ENCODE measurements at places on chromosomes 7 and 10.
A peak's percentile ranks its signal among the peaks of the same experiment; 100 is the strongest.

DNA sequence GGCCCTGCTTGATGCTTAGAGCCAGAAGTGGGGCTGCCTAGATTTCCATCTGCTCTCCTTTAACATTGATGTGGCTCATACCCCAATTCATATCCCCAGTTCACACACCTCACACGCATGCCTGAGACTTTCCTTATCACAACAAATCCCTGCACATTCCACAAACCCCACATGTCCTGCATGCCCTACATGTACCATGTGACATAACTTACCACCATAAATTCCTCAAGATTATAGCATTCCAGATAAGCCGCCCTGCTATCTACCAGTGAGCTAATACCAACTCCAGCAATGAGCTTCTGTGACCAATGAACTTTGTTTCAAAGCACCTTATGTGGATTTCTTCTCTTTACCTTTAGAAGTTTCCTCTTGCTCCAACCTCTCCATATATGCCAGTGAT, 104.7 kb upstream of the RAB11FIP2 start:
- no peak for DNase-seq

DNA sequence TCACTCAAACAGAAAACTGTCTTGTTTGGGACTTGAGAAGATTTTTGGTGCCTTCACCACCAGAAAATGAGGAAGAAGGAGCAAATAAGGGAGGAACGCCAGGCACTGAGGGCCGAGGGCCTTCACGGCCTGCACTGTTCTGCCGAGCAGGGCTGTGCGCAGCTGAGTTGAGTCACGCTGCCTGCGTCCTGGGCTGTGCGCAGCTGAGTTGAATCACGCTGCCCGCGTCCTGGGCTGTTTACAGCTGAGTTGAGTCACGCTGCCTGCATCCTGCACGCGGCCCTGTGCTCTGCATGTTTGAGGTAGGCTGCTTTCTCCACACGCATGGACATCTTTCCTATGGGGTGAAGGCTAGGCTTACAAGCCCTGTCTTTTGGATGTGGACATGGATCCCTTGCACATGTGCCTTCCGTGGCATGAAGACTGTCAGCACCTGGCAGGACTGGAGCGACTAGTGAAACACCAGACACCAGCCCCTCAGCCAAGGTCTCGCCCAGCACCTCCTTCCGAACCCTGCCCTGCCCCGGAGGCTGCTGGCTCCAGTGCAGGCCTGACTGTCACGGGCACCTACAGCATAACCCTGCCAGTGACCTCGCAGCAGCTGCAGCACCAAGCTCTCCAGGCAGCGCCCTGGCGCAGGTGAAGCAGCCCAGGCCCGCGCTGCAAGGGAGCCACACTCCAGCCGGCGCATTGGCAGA, 96.7 kb downstream of the HTR5A start:
- DNase-seq = no peak

DNA sequence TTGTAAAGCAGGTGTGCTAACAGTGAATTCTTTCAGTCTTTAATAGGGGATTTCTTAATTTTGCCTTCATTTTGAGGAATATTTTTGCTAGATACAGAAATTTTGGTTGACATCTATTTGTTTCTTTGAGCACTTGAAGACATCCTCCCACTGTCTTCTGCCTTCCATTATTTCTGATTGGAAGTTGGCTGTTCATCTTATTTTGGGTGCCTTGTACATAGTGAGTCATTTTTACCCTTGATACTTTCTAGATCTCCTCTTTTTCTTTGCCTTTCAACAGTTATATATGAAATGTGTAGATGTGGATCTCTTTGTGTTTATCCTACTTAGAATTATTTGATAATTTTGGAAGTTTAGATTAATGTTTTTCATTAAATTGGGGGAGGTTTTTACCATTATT, 631.0 kb downstream of the AUTS2 start:
- peak; percentile 8 for DNase-seq

DNA sequence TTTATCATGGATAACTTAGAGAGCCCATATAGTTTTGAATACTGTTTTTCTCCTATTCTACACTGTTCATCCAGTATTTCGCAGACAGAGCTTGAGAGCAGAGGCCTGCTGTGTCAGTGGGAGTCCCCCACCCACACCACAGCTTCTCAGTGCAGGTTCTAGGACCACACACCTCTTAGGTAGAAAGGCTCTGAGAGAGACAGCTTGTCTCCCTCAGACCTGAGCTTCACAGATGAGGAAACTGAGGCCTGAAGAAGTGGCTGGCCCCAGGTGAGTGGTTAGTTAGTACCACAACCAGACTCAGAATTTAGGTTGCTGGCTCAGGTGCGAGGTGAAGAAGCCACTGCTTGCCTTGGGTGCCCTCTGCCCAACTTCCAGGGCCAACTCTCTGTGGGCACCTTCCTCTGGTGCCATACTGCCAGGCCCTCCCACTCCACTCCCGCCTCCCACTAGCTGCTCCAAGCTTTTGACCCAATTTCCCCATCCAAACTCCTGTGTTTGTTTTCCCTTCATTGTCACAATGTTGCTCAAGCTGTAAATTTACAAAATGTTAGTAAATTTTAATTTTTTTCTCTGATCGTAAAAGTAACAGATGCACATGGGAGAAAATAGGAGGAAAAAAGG, 7.6 kb upstream of the HILPDA start:
- no peak for DNase-seq

DNA sequence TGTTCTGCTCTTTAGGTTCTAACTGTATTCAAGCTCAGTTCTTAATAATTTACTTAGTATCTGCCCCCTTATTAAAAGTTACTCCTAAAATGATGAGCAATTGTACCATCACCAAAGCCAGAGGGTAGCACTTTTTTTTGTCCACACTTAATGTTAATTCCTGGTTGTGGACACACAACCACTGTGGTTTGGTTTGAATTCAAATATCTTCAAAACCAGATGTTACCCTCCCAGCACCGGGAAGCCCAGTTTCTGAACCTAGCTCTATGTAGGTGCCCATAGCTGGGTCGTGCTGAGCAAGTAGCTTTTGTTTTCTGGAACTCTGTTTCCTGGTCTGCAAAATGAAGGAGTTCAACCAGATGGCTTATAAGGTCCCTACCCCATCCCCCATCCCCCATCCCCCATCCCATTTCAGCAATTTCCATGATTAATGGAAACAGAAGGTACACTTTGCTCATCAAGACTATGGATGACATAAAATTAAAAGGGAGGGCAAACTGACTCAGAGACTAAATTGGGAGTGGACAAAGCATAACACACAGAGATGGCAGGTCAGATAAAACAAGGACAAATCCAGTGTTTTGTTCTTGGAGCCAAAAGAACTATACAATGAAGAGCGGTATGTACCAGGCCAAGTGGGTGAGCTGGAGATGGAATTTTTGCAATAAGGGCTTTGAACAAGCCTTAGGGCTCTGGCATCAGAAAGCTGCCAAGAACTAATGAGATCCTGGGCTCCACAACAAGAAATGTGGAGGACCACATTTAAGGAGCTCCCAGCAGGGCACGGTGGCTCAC, 56.7 kb downstream of the DLG5 start:
- DNase-seq = no peak

- DNase-seq = no peak
These were observed 92.3 kb upstream of the ZNF438 start for GRCh38 chr10:31123946-31124345.

GRCh38 chr7:16462431-16462889, 3.1 kb downstream of the SOSTDC1 start:
- no peak for DNase-seq

DNA sequence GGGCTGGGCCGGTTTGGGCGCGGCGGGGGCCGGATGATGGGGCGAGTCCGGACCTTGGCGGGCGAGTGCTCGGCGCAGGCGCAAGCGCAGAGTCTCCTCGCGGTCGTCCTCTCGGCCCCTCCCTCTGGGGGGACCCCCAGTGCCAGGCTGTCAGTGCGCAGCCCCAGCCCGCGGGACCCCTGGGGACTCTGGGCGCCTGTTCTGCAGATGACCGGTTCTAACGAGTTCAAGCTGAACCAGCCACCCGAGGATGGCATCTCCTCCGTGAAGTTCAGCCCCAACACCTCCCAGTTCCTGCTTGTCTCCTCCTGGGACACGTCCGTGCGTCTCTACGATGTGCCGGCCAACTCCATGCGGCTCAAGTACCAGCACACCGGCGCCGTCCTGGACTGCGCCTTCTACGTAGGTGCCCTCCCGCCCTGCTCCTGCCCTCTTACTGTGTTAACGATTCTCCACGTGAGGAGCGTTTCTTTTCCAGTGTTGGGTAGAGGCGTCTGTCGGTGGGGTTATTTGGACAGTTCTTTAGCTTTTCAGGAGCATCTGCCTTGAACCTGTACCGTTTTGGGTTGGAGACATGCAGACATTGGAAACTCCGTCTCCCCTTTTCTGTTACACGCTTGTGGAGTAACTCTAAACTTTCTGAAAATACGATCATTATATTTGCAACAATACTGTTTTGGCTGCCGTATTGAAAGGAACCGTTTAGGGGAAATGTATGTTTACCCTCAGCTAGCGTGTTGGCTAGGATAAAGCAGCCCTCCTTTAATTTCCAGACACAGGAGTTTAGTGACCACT, 706 bp downstream of the BUB3 start:
- DNase-seq = peak; percentile 47

DNA sequence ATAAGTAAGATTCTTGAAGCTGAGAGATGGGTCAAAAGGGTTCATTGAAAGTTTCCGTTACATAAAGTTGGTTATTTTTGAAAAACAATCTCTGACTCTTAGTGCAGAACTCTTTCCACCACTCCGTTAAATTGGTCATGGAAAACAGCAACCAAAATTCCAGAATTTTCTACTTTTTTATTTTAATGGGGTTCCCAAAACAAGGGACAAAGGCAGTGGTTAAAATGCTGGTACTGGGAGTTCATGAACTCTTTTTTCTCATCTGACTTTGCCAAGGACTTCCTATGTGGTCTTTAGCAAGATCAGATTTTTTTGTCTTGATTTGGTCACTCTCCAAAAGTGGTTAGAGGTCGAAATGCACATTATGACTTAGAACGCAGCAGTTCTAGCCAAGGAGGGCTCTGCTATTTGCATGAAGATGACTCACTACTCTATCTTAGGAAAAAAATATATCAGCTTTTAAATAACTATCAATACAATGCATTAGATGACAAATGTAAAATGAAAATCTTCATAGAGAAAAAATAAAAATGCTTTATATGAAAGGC, 145.7 kb downstream of the REEP3 start:
- peak; percentile 4 for DNase-seq

DNA sequence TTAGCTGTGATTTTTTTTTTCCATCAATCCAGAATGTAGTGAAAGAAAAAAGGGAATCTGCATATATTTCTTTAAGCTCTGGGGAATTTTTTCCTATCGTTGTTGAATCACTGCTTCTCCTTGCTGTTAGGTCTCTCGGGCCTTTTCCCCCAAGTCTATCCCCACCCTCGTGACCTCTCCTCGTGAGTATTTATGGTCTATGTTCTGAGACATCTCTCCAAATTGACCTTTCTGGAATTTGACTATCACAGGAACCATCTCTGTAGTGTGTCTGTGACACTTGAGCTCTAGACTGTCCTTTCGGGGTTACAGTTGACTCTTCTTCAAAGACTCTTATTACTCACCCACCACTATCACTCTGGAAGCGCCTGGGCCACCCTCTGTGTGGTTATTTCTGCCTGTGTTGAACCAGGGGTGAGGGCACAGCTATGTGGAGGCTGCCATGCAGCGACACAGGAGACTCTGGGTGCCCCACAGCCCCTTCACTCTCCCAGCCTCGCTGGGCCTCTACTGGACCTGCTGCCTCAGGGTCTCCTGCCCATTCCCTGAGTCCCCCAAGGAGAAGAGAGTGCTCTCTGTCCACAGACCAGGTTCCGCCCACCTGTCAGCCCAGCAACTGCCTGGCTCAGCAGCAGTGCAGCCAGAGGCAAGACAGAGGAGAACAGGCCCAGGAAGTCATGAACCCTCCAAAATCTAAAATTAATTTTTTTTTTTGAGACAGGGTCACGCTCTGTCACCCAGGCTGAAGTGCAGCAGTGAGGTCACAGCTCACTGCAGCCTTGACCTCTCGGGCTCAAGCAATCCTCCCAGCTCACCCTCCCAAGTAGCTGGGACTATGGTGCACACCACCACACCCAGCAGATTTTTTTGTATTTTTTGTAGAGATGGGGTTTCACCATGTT, 45.7 kb upstream of the PTPRN2 start:
- DNase-seq = no peak

GRCh38 chr7:14021069-14021468, 31.6 kb upstream of the ETV1 start:
- no peak for DNase-seq

DNA sequence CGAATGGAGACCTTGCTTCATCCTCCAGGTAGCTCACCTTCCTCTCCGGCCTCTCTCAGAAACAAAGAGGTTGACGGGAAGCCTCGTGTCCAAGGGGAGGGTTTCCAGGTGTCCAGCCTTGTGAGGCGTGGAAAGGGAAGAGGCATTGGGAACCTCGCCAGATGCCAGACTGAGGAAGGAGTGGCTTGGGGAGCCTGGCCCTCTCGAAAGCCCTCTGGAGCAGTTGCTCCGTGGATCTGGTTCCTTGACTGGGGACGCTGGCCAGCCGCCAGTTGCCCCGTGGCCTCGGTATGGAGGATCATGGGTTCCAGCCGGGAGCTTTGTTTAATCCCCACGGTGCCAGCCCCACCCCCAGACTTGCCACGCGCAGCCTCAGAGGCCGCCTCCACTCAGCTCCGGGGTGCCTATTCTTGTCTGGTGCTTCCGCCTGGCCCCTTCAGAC, 30.3 kb upstream of the SUN1 start:
- no peak for DNase-seq

DNA sequence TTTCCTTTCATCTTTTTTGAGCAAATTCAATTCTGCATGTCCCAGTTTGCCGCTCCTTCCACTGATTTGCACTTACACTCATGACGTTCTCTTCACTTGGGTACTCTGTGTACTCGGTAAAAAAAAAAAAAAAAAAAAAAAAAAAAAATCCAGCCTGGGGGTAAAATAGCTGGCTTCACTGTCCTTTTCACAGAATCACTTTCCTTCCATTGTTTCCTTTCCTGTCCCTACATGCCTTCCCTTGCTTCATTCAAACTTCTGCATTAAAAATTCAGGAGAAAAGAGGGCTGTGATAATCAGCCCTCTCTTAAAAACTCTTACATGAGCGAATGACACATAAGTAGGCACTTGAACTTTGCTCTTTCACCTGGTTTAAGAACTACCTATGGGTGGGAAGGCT, 8.7 kb downstream of the ANKRD1 start:
- DNase-seq = no peak

DNA sequence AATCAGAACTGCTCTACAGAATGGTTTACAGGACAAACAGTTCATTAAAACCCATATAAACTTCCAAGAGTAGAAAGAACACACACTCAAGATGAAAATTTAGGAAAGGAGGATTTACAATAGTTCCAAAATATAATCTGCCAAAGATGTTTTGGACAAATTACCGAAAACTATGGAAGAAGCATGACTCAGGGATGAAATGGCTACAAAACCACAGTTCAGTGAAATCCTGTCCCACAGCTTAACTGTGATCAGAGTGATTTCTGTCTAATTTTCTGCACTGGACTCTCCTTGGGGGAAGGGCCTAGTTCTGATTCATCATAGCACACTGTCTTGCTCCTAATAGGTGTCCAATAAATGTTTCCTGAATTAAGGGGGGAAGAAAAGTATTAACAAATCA, 82.2 kb downstream of the HIPK2 start:
- no peak for DNase-seq

DNA sequence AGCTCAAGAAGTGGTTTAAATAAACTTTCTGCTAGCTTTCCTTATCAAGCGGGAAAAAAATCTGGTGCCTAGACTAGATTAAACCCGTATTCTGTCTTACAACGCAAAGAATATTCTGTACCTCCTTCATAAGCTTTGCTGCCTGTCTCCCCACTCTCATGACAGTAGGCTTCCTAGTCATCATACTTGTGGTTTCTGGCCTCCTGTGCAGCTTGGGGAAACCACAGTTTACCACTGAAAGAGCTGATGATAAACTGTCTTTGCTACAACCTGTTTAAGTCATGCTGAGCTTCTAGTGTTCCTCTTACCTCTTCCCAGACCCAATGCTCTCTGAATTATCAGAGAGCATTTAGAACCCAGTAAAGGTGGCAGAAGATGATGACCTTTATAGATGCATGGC, 55.0 kb downstream of the PODXL start:
- DNase-seq = peak; percentile 40
